ENCODE measurements at places on chromosomes 6 and 20.

- DNase-seq = no peak
Observed at GRCh38 chr20:41293269-41294037, 24.1 kb downstream of the ZHX3 start.

- DNase-seq = no peak
Observed at GRCh38 chr6:81859884-81860283, 107.4 kb upstream of the TENT5A start.

GRCh38 chr20:18767676-18768075, 45.9 kb upstream of the SCP2D1 start:
- DNase-seq = no peak

GRCh38 chr20:51500311-51500710, 42.2 kb downstream of the NFATC2 start:
- DNase-seq = no peak

Data from mesothelial cell of epicardium (in vitro differentiated cells).